ENCODE measurements at places on chromosomes 4 and X.

- DNase-seq: no peak
Measured at GRCh38 chrX:105821471-105822121, 743 bp upstream of the NRK start.

DNA sequence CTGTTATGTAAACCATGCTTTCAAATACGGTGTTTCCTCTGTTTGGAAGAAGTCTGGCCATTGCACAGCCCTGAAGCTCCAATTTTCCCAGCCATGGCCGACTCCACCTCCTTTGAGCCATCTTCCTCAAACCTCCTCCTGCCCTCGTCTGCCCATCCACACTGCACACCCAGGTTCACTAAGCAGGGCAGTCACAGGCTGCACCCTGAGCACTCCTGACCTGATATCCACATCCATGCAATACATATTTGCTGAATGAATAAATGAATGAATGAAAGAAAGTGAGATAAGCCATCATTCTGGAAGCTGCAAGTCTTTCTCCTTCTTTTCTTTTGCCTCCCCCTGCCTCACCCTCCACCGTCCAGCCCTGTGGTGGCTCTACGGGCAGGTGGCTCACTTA, 22.2 kb downstream of the XG start:
- no peak for DNase-seq

DNA sequence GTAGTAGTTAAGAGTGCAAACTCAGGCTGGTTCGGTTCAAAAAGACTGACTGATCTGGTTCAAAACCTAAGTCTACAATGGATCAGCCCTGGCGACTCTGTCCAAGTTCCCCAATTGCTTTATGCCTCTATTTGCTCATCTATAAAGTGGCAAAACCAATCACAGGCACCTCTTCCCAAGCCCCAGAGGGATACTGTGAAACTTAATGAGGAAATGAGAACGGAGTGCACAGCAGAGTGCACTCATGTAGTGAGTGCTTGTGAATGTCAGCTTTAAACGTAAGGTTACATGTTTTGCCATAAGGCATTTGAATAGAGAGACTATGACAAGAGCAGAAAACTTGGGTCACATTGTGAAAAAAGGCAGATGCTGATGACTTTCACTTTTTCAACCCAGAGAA, 199.7 kb upstream of the KLF3 start:
- DNase-seq: no peak

DNA sequence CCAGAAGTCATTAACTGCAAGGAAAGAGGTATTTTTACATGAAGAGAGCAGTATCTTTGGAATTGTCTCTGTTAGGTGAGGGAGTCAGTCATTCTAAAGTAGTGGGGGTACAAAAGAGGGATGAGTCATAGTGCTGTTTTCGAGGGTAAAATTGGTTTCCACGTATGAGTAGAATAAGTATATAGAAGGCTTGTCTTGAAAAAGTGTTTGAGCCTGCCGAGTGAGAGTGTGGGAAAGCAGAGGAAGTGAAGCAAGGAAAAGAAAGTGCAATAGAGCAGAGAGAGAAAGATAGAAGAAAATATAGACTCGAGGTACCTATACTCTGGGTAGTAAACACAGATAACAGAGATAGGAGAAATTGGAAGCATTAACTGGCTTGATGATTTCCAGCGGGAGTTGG, 696.4 kb downstream of the DMD start:
- no peak for DNase-seq

GRCh38 chrX:18194688-18195087, 26.0 kb downstream of the BEND2 start:
- DNase-seq: no peak

DNA sequence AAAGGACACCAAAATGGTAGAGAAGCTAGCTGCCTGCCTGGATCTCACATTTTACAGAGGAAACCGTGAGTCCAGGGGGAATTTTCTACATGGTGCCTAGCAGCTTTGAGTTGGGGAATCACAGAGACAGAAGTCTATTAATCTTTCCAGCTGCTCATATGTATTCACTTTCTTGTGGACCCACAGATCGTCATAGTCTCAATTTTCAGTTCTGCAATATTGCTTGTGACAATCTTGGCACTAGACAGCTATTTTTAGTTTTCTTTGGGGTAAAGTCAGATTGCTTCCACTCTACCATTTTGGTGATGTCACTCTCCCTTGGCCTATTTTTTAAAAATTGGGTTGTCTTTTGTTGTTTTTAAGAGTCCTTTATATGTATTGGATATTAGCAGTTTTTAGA, 233.4 kb upstream of the STK26 start:
- DNase-seq: no peak

- DNase-seq: no peak
Measured at GRCh38 chrX:13750812-13751211, 16.3 kb downstream of the OFD1 start.

DNA sequence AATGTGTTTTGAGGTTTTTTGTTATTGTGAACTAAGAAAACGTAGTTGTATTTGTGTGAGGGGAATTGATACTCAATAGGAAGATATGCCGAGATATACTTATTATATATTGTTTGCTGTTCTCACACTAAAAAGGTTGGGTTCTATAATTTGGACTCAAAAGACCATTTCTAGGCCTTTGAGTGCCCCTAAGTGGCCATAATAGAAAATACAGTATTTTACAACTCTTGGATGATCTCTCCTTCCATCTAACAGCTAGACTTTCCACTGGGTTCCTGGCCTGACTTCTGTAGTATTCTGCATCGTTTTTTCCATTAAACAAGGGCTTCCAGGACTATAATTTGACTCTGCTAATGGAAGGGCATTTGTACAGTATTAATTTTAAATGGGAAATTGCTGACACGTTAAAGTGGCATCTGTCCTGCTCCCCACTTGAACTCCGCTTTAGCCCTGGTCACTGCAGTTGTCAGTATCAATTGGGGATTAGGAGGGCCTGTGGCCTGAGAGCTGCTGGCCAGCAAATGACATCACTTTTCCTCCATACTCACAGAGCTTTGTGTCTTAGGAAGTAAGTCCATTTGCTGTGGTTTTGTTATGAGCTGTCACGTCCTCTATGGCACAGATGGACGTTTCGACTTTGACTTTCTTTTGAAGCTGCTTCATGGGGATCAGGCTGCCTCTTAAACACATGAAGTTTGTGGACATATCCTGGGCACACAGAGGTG, 176.9 kb downstream of the SLIT2 start:
- no peak for DNase-seq

DNA sequence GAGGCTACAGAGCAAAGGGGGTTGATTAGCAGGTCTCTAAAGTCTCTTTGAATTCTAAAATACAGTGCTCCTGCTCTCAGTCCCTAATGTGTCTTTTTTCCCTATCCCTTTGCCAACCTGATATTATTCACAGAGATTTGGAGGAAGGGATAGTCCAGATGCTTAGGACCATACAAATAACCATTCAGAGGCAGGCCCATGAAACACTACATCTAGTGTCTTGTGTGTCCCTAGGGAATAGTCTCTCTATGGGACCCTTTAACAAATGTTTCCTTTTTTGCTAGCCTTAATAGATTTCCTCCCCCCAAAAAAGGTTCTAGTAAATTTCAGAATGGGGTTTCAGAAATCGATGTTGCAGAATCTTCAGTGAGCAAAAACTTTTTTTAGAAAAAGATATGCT, 1.7 kb downstream of the NR0B1 start:
- no peak for DNase-seq

- no peak for DNase-seq
Measured at GRCh38 chr4:2078584-2078983, 19.5 kb downstream of the NAT8L start.

- DNase-seq: no peak
Measured at GRCh38 chr4:112765317-112765974, 128.5 kb downstream of the LARP7 start.

- DNase-seq: no peak
Measured at GRCh38 chrX:31186693-31187338, 115.0 kb upstream of the FTHL17 start.

DNA sequence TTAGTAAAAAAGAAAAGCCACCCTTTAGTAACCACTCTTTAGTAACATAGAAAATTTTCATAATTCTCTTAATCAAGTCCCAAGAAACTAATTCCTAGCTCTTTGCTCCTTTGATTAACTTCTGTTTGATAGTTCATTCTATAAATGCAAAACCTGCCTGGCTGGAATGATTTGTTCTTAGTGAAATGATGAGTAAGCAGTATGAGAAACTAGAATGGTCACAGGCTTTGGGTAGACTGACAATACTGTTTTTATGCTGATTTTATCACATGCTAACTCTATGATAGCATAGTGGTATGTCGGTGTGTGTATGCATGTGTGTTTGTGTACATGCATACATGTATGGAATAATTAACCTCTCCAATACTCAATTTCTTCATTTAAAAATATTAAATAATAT, 81.2 kb downstream of the SYTL5 start:
- no peak for DNase-seq

GRCh38 chrX:110805303-110805702, 9.7 kb upstream of the CHRDL1 start:
- no peak for DNase-seq

- no peak for DNase-seq
Measured at GRCh38 chrX:41981481-41982013, 58.2 kb upstream of the CASK start.

- DNase-seq: no peak
Measured at GRCh38 chrX:124010157-124010556, 48.7 kb downstream of the STAG2 start.

DNA sequence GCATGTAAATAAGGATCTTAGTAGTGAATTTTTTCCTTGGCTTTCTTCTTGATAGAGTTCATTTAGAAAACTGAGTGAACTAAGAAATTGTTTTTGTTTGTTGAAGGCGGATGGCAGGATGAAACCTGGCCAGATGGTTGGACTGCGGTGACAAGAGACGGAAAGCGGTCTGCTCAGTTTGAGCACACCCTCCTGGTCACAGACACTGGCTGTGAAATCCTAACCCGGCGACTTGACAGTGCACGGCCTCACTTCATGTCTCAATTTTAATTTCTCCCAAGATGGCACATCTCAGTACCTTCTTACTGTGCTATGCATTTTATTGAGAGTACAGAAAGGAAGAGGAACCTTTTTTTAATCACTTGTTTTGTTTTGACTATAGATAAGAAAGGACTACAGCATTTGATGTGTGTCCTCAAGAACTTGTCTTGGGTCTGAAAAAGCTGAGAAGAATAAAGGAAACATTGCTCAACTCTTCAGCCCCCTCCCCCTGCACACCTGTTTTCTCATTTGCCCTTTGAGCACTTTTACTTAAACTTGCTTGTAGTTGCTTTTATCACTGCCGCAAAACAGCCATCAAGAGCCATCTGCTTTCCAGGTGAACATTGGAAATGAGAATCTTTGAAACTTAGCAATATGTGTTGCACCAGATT, 27.4 kb downstream of the ADH5 start:
- DNase-seq: no peak

GRCh38 chr4:61298178-61298740, 98.1 kb downstream of the ADGRL3 start:
- no peak for DNase-seq

- no peak for DNase-seq
Measured at GRCh38 chr4:185261946-185262345, 52.5 kb downstream of the SNX25 start.

DNA sequence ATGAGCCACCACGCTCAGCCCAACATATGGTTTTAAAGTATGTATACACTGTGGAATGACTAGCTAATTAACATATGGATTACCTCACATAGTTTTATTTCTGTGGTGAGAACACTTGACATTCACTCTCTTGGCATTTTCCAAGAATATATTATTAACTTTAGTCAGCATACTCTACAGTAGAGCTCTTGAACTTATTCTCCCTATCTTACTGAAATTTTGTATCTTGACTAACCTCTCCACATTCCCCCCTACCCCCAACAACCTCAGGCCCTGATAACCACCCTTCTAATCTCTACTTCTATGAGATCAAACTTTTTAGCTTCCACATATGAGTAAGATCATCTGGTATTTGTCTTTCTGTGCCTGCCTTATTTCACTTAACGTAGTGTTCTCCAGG, 38.6 kb upstream of the AGA start:
- DNase-seq: no peak

- DNase-seq: no peak
Measured at GRCh38 chr4:123896446-123897071, 500.0 kb downstream of the SPRY1 start.

DNA sequence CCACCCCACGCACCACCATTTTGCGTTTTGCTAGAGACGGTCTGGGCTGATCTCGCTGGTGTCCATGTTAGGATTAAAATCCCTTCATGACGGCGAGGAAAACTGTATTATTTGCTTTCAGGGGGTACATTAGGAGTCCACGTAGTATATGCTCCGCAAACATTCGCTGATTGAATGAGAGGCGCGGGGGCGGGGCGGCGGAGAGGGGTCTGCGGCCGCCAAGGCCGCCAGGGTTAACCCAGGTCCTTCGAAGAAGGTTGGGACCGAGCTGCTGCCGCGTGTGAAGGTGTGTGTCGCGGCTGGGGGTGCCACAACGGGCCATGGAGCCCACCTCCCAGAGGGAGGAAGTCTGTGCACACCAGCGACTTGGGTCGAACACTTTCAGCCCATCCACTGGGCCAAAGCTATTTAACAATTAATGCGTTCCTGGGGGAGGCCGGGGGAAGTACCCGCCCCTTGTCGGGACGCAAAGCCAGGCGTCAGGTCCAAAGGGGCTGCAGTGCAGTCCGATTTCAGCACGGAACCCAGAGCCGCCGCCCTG, 6.4 kb upstream of the PITX2 start:
- DNase-seq: no peak

DNA sequence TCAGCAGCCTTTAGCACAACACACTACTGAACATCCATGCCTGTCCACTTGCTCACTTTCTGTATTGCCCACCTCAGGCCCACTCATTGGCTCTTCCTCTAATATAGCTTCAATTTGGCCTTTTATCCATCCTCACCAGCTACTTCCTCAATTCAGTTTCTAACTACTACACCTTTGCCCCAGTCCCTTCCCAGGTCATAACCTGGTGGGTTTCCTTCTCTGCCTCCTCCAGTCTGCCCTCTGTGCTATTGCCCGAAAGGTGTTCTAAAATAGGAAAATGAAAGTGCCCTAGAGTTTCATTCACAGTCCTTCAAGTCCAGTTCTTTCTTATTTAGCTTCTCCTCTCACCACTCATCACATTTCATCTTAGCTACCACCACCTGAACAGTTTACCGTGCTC, 23.1 kb downstream of the MOSPD2 start:
- DNase-seq: no peak

DNA sequence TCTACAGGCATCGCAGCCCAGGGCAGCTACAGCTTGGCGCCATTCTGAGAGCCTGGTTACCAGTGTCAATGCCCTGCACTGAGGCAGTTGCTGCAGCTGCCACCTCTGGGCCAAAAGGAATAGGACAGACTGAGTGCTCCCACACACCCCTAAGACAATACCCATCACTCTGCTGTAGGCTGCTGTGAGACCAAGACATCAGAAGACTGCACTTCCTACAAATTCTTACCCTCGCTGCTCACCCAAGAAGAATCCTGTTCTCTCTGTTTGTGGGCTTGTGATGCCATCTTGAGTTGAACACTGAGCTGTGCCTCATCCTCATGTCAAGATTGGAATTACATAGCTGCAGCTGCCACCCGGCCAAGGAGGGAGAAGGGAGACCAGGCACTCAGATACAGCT, 1847.0 kb upstream of the PCDH10 start:
- DNase-seq: no peak

GRCh38 chrX:9785254-9785943, 830 bp upstream of the SHROOM2 start:
- DNase-seq: no peak

- DNase-seq: no peak
Measured at GRCh38 chrX:6849716-6850414, 297.6 kb upstream of the STS start.

- no peak for DNase-seq
Measured at GRCh38 chr4:7353046-7353790, 81.5 kb downstream of the PSAPL1 start.

Measured in stimulated activated naive CD4-positive, alpha-beta T cell (primary cell).